Activated CD8-positive, alpha-beta memory T cell treated with anti-CD3 and anti-CD28 coated beads, Interleukin-2, amount 10 ng/mL, durations not matched to agents 7 days and 5 days (primary cell): ENCODE measurements at places on chromosomes 12 and 14. TPM values are rescaled to one million over a fixed set of nuclear protein-coding genes. Genes with fewer than 3 reads are reported as not detected.

DNA sequence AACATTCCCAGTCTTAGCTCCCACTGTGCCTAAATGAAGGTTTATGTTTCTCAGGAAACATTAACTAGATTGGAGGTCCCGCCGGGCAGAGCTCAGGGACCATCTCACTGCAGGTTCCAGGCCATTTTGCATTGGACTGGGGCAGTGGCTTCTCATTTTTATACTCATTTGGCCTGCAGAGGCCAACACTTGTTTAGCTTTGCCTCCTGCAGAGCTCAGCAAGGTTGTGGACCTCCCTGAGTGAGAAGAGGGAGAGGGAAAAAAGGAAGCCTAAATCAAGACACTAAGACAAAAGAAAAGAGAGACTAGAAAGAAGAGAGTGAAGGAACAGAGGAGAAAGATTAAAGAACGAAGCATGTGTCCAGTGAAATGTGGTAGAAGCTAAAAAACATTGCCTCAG, 280.3 kb downstream of the AKAP6 start:
- H3K4me1 ChIP-seq, result no peaks in the 10 kb centered on the region
- no peaks in the 10 kb centered on the region for H3K36me3 ChIP-seq

GRCh38 chr12:124792156-124792555, 71.5 kb downstream of the SCARB1 start:
- H3K4me1 ChIP-seq, result peaks cover 14% of the 10 kb centered on the region
- DNase-seq, result no peak
- H3K36me3 ChIP-seq, result peaks cover 4% of the 10 kb centered on the region
- H3K27ac ChIP-seq, result no peak overlapping the region

The PLD4 gene
- total RNA-seq, result not detected

The IL31 gene
- not detected for total RNA-seq

GRCh38 chr12:124632519-124632984, 65.1 kb upstream of the NCOR2 start:
- no peak overlapping the region for H3K4me3 ChIP-seq
- no peaks in the 10 kb centered on the region for H3K36me3 ChIP-seq
- DNase-seq, result no peak
- peaks cover 8% of the 10 kb centered on the region for H3K4me1 ChIP-seq

GRCh38 chr14:65361920-65362319, 50.6 kb upstream of the FUT8 start:
- no peak for DNase-seq
- H3K27ac ChIP-seq, result no peak overlapping the region
- no peak overlapping the region for H3K4me3 ChIP-seq
- no peaks in the 10 kb centered on the region for H3K27me3 ChIP-seq
- H3K36me3 ChIP-seq, result peaks cover 57% of the 10 kb centered on the region
- peaks cover 20% of the 10 kb centered on the region for H3K4me1 ChIP-seq

DNA sequence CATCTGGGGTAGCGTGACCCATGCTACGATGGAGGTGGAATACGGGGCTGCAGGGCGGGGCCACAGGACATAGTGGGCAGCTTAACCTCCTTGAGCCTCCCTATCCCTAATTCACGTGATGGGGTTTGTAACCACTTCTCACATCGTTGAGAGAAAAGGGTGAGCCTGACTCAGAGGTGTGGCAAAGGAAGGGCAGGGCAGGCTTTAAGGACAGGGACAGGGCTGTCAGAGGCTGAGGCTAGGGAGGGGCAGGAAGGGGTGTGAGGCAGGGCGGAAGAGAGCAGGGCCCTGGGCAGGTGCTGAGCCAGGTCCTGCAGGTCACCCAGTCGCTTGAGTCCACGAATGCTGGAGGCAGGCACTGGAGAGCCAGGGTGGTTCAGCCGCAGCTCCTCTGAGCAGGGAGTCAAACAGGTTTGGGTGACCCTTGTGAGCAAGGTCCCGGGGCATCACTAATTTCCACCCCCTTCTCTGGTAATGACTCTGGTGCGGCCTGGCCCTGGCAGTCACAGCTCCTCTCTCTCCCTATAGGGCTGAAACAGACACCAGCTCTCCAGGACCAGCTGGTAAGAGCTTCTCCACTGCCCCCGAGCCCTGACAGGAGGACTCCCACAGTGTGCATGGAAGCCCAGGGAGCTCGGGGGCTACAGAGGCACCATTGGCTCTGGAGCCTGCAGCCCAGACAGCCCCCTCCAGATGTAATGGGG, 7.5 kb upstream of the AQP2 start:
- H3K4me1 ChIP-seq, result peaks cover 25% of the 10 kb centered on the region
- no peak for DNase-seq
- no peak overlapping the region for H3K4me3 ChIP-seq
- no peak overlapping the region for H3K27ac ChIP-seq
- no peaks in the 10 kb centered on the region for H3K36me3 ChIP-seq
